ENCODE measurements at places on chromosomes 7 and 10. TPM values are rescaled to one million over a fixed set of nuclear protein-coding genes. Genes with fewer than 3 reads are reported as not detected.
A peak's percentile ranks its signal among the peaks of the same experiment; 100 is the strongest.

CALHM3 gene
- total RNA-seq: not detected

VAX1 gene
- total RNA-seq: not detected

TFR2 gene
- 11.9 TPM for total RNA-seq

GRCh38 chr7:88293866-88294265 is 12.8 kb downstream of the STEAP4 start:
- no peaks in the 10 kb centered on the region for H3K36me3 ChIP-seq
- DNase-seq: no peak
- peaks cover 3% of the 10 kb centered on the region for H3K4me1 ChIP-seq
- H3K27me3 ChIP-seq: peaks cover 2% of the 10 kb centered on the region

GRCh38 chr7:79132844-79133451 is 320.5 kb downstream of the MAGI2 start:
- no peak overlapping the region for H3K4me3 ChIP-seq
- H3K36me3 ChIP-seq: no peaks in the 10 kb centered on the region
- no peak for DNase-seq

DNA sequence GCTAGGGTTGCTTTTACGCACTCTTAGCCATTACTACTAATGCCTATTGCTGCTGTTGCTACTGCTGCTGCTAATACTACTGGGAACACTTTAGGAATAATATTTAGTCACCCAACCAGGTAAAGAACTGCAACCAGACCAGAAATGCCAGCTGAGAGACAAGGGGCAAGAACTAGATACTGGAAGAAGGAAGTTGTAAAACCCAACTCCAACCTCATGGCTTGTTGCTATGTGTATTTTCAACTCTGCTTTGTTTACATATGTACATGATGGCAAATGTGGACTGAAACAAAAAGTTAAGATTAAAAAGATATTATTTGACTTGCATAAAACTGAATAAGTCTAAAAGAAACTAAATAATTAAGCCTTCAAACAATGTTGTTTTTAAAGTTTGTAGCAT is 177.7 kb downstream of the GNAT3 start:
- no peak overlapping the region for H3K4me3 ChIP-seq
- H3K27me3 ChIP-seq: no peaks in the 10 kb centered on the region
- no peak for DNase-seq
- no peaks in the 10 kb centered on the region for H3K4me1 ChIP-seq

DNA sequence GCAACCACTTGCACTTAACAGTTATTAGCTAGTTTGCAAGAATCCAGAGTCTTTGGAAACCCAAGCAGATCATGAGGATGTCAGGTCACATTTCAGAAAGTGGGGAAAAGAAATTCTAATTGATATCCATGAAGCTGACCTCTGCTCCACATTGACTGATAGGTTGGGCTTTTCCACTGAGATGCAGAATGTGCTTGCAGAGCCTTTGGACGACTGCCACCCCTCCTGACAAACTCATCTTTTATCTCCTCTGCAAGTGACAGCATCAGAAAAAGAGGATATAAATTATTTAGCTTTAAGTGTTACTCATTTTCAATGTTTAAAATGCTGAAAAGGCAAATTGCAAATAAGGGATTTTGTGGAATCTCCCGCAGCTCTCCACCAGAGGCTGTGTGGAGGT is 75.3 kb downstream of the C10orf90 start:
- no peaks in the 10 kb centered on the region for H3K4me1 ChIP-seq
- no peak overlapping the region for H3K4me3 ChIP-seq
- DNase-seq: no peak
- H3K36me3 ChIP-seq: no peaks in the 10 kb centered on the region
- H3K27ac ChIP-seq: no peak overlapping the region
- peaks cover 2% of the 10 kb centered on the region for H3K27me3 ChIP-seq

DNA sequence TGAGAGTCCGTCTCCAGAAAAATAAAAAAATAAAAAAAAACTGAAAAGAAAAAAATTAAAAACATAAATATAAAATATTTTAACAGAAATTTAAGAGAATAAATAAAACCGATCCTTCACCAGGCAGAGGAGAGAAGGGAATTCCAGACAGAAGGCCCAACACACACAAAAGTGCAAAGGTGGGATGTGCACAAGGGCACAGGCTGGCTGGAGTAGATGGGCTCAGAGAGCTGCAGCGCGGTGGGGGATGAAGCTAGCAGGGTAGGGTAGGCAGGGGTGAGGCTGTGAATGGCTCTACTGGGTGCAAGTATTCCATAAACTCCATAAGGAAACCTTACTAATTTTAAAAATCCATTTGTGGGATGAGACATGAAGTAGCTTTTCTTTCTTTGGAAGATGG is 15.7 kb upstream of the ARPC1A start:
- H3K27me3 ChIP-seq: peaks cover 1% of the 10 kb centered on the region
- H3K36me3 ChIP-seq: no peaks in the 10 kb centered on the region
- H3K4me3 ChIP-seq: no peak overlapping the region
- peaks cover 12% of the 10 kb centered on the region for H3K4me1 ChIP-seq
- H3K27ac ChIP-seq: no peak overlapping the region

GRCh38 chr7:83465643-83466042 is 183.3 kb downstream of the SEMA3E start:
- no peak for DNase-seq
- no peak overlapping the region for H3K4me3 ChIP-seq
- H3K4me1 ChIP-seq: no peaks in the 10 kb centered on the region

- H3K27me3 ChIP-seq: no peaks in the 10 kb centered on the region
- H3K4me3 ChIP-seq: peak overlapping the region; percentile 55
- H3K36me3 ChIP-seq: peaks cover 40% of the 10 kb centered on the region
- peak overlapping the region; percentile 93 for H3K27ac ChIP-seq
- DNase-seq: peak; percentile 18
These were observed 29.1 kb downstream of the RSU1 start for GRCh38 chr10:16788125-16788524.

DNA sequence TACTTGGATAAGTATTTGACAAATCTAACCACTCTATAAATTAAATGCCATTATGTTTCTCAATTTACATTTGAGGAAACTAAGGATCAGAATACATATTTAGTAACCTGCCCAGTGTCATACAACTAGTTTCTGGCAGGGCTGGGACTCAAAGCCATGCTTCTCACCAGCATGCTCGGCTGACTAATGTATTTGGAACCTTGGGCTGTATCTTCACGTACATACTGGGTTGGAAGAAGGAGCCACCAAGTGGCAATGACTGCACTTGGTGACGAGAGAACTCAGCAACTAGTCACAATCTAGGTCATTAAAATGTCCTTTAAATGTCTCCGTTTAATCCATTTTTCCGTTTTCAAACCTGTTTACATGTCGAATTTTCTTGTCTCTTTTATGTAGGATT is 42.9 kb downstream of the CHRM2 start:
- no peaks in the 10 kb centered on the region for H3K4me1 ChIP-seq
- no peak for DNase-seq
- H3K27me3 ChIP-seq: no peaks in the 10 kb centered on the region

DNA sequence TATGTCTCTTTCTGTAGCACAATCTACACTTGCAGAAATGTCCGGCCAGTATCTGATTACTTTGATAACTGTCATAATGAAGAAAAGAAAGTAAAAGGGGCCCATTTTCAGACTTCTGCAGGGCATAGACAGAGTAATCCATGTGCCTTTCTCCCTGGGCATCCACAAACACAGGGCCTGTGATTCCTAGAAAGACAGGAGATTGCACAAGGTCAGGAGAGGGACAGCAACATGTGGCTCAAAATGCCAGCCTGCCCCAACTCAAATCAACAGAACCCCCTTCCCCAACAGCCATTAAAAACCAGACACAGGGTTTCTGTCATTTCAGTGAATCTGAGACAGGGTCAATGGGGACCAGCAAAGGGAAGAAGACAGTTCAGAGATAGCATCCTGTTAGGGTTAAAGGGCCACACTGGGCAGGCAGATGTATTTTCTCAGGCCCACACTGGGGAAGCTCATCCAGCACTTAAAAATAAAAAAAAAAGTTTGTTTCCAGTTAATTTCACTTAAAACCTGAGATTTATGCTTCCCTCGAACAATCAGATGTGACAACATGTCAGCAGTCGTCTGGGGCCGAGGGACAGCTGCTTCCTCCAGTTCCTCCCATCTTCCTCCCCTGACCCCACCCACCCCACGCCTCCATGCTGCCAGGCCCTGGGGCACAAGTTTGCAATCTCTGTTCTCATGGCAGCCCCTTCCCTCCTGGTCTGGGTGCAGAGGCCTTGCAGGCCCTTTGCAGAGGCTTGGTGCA is 30.7 kb upstream of the ACSL5 start:
- H3K27ac ChIP-seq: no peak overlapping the region
- no peak overlapping the region for H3K4me3 ChIP-seq
- H3K27me3 ChIP-seq: no peaks in the 10 kb centered on the region

GRCh38 chr10:548238-548901 is 141.1 kb downstream of the DIP2C start:
- H3K27me3 ChIP-seq: peaks cover 12% of the 10 kb centered on the region
- no peak for DNase-seq
- H3K4me1 ChIP-seq: peaks cover 8% of the 10 kb centered on the region
- no peak overlapping the region for H3K4me3 ChIP-seq
- H3K36me3 ChIP-seq: no peaks in the 10 kb centered on the region

DNA sequence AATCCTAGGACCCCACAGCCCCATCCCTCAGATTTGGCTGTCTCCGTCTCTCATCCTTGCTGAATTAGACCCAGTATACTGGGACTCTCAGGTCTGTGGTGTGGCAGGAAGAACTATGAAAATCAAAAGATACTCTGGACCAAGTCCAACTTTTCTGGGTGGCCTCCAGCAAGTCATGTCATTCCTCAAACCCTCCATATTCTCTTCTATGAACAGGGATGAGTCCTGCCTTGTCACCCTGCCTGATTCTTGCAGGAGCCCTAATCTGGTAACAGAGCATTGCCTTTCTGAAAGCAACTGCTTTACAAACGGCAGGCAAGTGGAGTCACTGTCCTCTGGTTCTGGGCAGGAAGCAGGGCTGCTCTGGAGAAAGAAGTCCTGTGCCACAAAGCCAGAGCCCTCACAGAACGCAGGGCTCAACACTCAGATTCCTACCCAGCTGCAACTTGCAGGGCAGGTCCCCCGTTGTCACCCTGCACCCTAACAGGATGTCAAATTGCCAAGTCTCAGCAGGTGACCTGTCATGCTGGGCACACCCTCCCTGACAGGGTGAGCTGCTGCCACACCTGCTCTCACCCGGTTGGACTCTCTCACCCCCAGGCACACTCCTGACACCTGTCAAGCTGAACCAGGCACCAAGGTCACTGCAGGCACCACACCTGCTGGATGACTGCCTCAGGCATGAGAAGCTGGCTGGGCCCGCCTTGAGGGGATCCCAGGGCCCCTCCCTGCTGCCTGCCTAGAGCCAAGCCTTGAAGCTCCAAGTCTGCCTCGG is 227.7 kb downstream of the KCNMA1 start:
- no peak for DNase-seq
- no peaks in the 10 kb centered on the region for H3K4me1 ChIP-seq
- no peaks in the 10 kb centered on the region for H3K27me3 ChIP-seq
- H3K27ac ChIP-seq: no peak overlapping the region

DNA sequence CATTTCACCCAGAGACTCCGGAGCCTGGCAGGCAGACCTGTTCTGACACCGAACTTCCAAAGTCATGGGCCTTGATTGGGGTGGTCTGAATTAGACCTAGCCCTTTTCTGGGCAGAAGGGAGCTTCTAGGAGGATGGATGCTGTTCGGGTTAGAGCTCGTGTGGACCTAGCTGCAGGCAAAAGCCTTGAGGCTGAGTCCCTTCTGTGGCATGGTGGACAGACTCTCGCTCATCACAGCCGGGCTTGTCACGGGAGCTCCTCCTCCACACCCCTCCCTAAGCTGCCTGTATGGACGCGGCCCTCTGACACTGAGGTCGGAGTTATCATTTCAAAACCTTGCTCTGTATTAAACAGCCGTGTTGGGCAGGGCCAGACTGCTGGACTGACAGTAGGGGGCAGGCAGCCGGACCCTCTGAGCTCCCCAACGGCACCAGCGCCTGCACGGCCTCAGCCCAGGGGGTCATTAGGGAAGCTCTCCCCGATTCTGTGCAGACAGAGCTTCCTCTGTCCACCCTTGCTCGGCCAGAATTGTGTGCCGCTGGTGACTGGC is 2.2 kb downstream of the IRF5 start:
- peak overlapping the region; percentile 80 for H3K4me3 ChIP-seq
- no peak overlapping the region for H3K27ac ChIP-seq
- H3K4me1 ChIP-seq: peaks cover 31% of the 10 kb centered on the region
- peaks cover 25% of the 10 kb centered on the region for H3K27me3 ChIP-seq

DNA sequence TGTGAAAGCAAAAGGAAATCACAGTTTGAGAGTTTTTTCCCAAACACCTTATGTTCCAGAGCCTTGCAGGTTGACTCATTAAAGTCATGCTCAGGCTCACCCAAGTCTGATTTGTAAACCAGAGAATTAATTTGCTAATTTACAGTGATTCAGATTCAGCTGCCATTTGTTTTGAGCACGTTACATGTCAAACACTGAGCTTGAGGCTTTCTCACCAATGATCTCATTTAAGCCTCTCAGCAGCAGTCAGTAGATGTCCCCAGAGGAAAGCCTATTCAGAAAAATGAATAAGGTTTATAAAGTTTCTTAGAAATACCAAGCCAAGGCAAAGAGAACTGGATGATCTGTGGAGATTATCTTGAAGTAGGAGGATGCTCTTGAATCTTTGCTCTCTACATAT is 420.4 kb downstream of the HTR7 start:
- H3K4me1 ChIP-seq: no peaks in the 10 kb centered on the region
- peaks cover 1% of the 10 kb centered on the region for H3K27me3 ChIP-seq
- no peak overlapping the region for H3K27ac ChIP-seq
- no peak overlapping the region for H3K4me3 ChIP-seq
- H3K36me3 ChIP-seq: no peaks in the 10 kb centered on the region
- DNase-seq: no peak

- no peaks in the 10 kb centered on the region for H3K4me1 ChIP-seq
- H3K36me3 ChIP-seq: no peaks in the 10 kb centered on the region
- DNase-seq: no peak
- H3K4me3 ChIP-seq: no peak overlapping the region
- H3K27ac ChIP-seq: no peak overlapping the region
These were observed 216.0 kb downstream of the GPAM start for GRCh38 chr10:111967547-111967946.

DNA sequence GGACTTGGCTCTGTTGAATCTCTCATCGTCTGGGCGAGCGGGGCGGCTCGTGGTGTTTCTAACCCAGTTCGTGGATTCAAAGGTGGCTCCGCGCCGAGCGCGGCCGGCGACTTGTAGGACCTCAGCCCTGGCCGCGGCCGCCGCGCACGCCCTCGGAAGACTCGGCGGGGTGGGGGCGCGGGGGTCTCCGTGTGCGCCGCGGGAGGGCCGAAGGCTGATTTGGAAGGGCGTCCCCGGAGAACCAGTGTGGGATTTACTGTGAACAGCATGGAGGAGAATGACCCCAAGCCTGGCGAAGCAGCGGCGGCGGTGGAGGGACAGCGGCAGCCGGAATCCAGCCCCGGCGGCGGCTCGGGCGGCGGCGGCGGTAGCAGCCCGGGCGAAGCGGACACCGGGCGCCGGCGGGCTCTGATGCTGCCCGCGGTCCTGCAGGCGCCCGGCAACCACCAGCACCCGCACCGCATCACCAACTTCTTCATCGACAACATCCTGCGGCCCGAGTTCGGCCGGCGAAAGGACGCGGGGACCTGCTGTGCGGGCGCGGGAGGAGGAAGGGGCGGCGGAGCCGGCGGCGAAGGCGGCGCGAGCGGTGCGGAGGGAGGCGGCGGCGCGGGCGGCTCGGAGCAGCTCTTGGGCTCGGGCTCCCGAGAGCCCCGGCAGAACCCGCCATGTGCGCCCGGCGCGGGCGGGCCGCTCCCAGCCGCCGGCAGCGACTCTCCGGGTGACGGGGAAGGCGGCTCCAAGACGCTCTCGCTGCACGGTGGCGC is at the start of gene EN2:
EN2 (plus strand) TSS at position 19 of the 767 bp plus-strand sequence; CDS start at position 268, 249 bp downstream.
- peaks cover 5% of the 10 kb centered on the region for H3K4me1 ChIP-seq
- no peaks in the 10 kb centered on the region for H3K36me3 ChIP-seq
- peaks cover 69% of the 10 kb centered on the region for H3K27me3 ChIP-seq
- DNase-seq: no peak
- H3K27ac ChIP-seq: no peak within 1 kb of the TSS
- H3K4me3 ChIP-seq: peak within 1 kb of the TSS; percentile 44

GRCh38 chr7:52135403-52135802 is 818.8 kb upstream of the COBL start:
- H3K36me3 ChIP-seq: no peaks in the 10 kb centered on the region
- H3K27me3 ChIP-seq: no peaks in the 10 kb centered on the region
- no peak for DNase-seq
- no peaks in the 10 kb centered on the region for H3K4me1 ChIP-seq
- H3K27ac ChIP-seq: no peak overlapping the region
